NCI-H187 treated with DMSO at 0.1 percent for 48 hours (cell line): ENCODE measurements at places on chromosomes 13 and 19.
A peak's percentile ranks its signal among the peaks of the same experiment; 100 is the strongest.

- DNase-seq = no peak
Observed at GRCh38 chr19:18894254-18895037, 1.5 kb downstream of the CERS1 start.

DNA sequence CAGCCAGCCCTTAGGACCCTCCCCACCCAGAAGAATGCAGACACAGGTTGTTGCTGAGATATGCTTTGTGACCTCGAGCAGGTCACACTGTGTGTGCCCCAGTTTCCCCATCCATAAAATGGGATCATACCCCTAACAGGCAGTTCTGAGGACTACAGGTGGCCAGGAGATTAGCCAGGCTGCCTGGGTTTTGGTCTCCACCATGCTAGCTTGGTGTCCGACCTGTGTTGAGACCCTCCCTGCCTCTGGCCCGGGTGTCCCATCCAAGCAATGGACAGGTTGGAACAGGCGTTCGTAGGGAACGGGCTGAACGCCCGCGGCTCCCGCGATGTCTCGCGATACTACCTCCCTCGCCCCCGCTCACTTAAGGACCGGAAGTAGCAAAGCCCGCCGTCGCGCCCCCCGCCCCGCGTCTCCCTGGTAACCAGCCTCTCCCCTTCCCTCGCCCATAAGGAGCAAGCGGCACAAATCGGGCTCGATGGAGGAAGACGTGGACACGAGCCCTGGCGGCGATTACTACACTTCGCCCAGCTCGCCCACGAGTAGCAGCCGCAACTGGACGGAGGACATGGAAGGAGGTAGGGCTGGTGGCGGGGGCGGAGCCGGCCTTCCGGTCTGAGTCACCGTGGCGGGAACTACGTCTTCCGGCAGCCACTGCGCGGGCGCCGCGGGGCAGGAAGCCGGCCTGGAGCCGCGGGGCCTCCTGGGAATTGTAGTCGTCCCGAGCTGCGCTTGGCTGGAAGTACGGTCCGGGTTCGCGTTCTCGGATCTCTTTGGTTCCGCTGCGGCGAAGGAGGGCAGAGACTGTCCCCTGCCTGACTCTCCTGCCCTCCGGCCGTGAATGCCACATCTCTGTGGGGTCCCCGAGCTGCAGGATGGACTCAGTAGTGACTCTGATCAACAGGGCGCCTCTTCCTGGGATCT, 45.4 kb downstream of the SMIM24 start:
- peak; percentile 83 for DNase-seq

- DNase-seq = no peak
Observed at GRCh38 chr13:112772539-112772909, 82.7 kb downstream of the ATP11A start.

DNA sequence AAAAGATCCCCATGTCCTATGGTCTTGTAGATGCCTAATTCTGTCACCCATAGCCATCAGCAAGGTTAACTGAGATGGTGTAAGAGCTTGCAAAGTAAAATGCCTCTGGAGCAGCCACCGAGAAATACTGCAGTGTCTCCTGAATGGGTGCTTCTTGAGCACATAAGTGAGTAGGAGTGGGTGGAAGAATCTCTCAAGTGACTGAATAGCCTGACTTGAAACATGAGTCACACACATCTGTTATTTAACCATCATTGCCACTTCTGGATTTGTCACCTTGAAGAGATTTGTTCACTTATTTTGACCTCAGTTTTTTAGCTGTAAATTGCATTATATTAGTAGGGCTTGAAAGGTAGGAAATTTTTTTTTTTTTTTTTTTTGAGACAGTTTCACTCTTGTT, 2.3 kb downstream of the ZNF714 start:
- no peak for DNase-seq

GRCh38 chr13:48528720-48529119, 4.2 kb downstream of the RCBTB2 start:
- no peak for DNase-seq

DNA sequence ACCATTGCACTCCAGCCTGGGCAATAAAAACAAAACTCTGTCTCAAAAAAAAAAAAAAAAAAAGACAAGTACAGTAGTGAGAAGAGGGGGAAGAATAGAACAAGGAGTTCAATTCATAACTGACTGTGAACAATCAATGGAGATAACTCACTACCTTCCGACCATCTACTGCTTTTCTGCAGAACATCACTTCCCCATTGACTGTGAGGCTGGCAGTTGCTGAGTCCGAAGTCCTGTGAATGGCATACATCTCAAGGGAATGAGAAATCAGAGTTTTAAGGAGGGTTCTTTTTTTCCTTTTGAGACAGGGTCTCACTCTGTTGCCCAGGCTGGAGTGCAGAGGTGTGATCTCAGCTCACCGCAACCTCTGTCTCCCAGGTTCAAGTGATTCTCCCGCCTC, 11.2 kb downstream of the ZNF565 start:
- DNase-seq = no peak

GRCh38 chr19:48639483-48640375, 2.5 kb upstream of the DBP start:
- no peak for DNase-seq

- DNase-seq = peak; percentile 31
Observed at GRCh38 chr19:45645631-45646344, 6.6 kb upstream of the EML2 start.
